ENCODE measurements at places on chromosomes 11 and 22. TPM values are rescaled to one million over a fixed set of nuclear protein-coding genes. Genes with fewer than 3 reads are reported as not detected.

Gene MMP8
- total RNA-seq, result under 0.01 TPM

GRCh38 chr22:33803371-33804282, 116.6 kb downstream of the LARGE1 start:
- peak; percentile 72 for DNase-seq

DNA sequence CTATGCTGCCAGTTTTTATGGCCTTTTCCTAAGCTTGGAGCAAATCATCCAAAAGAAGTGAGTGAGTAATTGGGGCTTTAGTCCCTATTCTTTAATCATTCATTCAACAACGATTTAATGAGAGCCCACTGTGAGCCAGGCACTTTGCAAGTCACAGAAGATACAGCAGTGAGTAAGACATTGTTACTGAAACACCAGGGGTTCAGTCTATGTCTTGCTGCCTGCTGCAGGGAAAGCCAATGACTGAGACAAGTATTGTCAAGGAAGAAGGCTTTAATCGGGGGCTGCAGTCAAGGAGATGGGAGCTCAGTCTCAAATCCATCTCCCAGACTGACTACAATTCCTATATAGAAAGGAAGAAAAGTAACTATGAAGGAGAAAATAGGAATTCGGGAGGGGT, 228.3 kb downstream of the FAM181B start:
- DNase-seq, result no peak

- peak; percentile 23 for DNase-seq
These were observed 5.3 kb upstream of the ABCC8 start for GRCh38 chr11:17481905-17482304.

DNA sequence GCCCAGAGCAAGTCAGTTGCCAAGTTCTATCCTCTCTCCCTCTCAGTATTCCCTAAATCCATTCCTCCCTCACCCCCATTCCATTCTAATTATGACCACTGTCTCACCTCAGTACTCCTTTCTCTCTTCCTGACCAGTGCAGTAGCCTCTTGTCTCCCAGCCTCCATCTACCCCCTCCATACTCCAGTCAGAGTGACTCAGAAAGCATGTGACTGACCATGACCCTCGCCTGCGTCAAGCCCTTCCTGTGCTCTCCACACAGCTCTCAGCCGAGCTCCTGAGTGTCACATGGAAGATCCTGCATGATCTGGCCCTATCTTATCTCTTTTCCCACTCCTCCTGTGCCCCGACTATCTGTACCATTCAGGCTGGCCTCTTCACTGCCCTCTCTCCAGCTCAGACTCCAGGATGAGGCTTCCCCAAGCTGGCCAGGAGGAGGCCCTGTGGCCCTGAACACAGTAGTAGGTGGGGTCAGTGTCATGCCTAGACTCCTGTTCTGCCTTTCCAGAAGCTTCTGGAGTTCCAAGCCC, 42.6 kb downstream of the NEU3 start:
- DNase-seq, result peak; percentile 84

GRCh38 chr22:24834845-24835570, 29.0 kb downstream of the SGSM1 start:
- DNase-seq, result no peak

DNA sequence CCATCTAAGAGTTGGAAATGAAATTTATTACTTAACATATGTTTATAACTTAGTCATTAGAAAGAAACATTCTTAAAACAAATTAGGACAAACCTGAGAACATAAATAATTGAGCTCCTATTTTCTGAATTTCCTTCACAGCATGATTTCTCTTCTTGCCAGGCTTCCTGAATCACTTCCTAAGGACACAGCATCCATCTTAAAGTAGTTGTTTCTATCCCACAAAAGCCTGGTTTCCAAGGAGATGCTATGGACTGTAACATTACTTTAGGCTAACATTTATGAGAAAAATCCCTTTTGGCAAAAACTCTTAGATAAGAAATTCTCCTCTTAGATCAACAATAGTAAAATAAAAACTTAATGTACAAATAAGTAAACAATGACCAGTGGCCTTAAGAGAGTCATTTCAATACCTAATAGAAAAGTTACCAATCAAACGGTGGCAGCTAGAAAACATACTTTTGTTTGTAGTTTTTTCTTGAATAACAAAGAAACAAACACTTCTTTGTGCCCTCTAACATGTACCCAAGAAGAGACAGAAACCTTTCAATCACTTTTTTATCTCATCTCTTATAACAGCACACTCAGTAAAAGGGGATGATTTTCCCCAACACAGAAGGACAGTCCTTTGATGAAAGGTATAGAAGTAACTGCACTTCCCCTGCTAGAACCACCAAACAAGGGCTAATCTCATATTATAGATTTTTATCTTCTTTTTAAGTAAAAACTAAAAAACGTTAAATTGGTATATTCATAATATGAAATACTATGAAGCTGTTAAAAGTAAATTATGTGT, 74.5 kb downstream of the TTC28 start:
- no peak for DNase-seq
